Daoy (cell line): ENCODE measurements at places on chromosomes 7 and 10. TPM values are rescaled to one million over a fixed set of nuclear protein-coding genes. Genes with fewer than 3 reads are reported as not detected.

The ACHE gene
- total RNA-seq: 0.46 TPM in 1 of 2 replicates, not detected in the other

The MUC12 gene
- 1.4 and 8.7 TPM in 2 replicates for total RNA-seq

The MRLN gene
- 0.46 TPM in 1 of 2 replicates, not detected in the other for total RNA-seq

The KCNIP2 gene
- 0.40 TPM in 1 of 2 replicates, not detected in the other for total RNA-seq

The CSTF2T gene
- total RNA-seq: 16.9 and 17.9 TPM in 2 replicates

The GALNT17 gene
- not detected in 2 replicates for total RNA-seq

The PLPP4 gene
- 3.9 and 15.8 TPM in 2 replicates for total RNA-seq

The CHST3 gene
- 6.8 and 7.5 TPM in 2 replicates for total RNA-seq

The WDFY4 gene
- not detected in 2 replicates for total RNA-seq

The ZNF485 gene
- 2.8 and 3.7 TPM in 2 replicates for total RNA-seq

The TBXAS1 gene
- 4.5 and 6.3 TPM in 2 replicates for total RNA-seq

The ASB10 gene
- not detected in 2 replicates for total RNA-seq

The KEL gene
- 0.36 TPM in 1 of 2 replicates, not detected in the other for total RNA-seq

The SRRM3 gene
- total RNA-seq: 0.29 and 1.8 TPM in 2 replicates

The LIPK gene
- not detected in 2 replicates for total RNA-seq

The PRSS1 gene
- not detected in 2 replicates for total RNA-seq

The ITPRID1 gene
- total RNA-seq: not detected in 2 replicates

The EVX1 gene
- not detected in 2 replicates for total RNA-seq

The HOXA7 gene
- total RNA-seq: 21.7 and 24.4 TPM in 2 replicates

The ASZ1 gene
- total RNA-seq: not detected in 2 replicates

The H2BK1 gene
- not detected in 2 replicates for total RNA-seq

The FAM200A gene
- 18.7 and 22.4 TPM in 2 replicates for total RNA-seq

The NEUROG3 gene
- total RNA-seq: not detected in 2 replicates

The CLDN15 gene
- total RNA-seq: 4.9 and 5.8 TPM in 2 replicates

The GPER1 gene
- 0.40 and 4.5 TPM in 2 replicates for total RNA-seq

The MSS51 gene
- total RNA-seq: 0.15 and 0.57 TPM in 2 replicates

The UNCX gene
- not detected in 2 replicates for total RNA-seq

The ZNF3 gene
- total RNA-seq: 61.4 and 103 TPM in 2 replicates

The MGAM2 gene
- total RNA-seq: not detected in 2 replicates

The PILRA gene
- 0.69 TPM in 1 of 2 replicates, not detected in the other for total RNA-seq

The HABP2 gene
- not detected in 2 replicates for total RNA-seq

The DMBT1 gene
- total RNA-seq: 0.23 and 0.30 TPM in 2 replicates

The LEP gene
- total RNA-seq: not detected in 2 replicates

The NXPH1 gene
- total RNA-seq: not detected in 2 replicates

The GNAT3 gene
- not detected in 2 replicates for total RNA-seq

The GIMAP5 gene
- 0.24 and 2.7 TPM in 2 replicates for total RNA-seq

The AGMO gene
- total RNA-seq: 0.06 TPM in 1 of 2 replicates, not detected in the other

The PTPRN2 gene
- total RNA-seq: 5.5 and 8.3 TPM in 2 replicates

The TLX1 gene
- total RNA-seq: 0.06 TPM in 1 of 2 replicates, not detected in the other

The MYH16 gene
- 0.51 TPM in 1 of 2 replicates, not detected in the other for total RNA-seq

The PITX3 gene
- not detected in 2 replicates for total RNA-seq

The SLC16A9 gene
- total RNA-seq: 11.7 and 13.7 TPM in 2 replicates

The TIAL1 gene
- 28.4 and 40.4 TPM in 2 replicates for total RNA-seq

The TRIM50 gene
- total RNA-seq: not detected in 2 replicates

The FAM131B gene
- total RNA-seq: 2.2 and 4.0 TPM in 2 replicates

The ZNF488 gene
- total RNA-seq: 0.97 and 1.1 TPM in 2 replicates

The NPFFR1 gene
- under 0.01 TPM in 1 of 2 replicates, not detected in the other for total RNA-seq

The TMEM229A gene
- total RNA-seq: not detected in 2 replicates

The PRSS37 gene
- total RNA-seq: not detected in 2 replicates

The OR2A1 gene
- 0.17 TPM in 1 of 2 replicates, not detected in the other for total RNA-seq

The SOSTDC1 gene
- not detected in 2 replicates for total RNA-seq

The NPVF gene
- not detected in 2 replicates for total RNA-seq

The ENKUR gene
- total RNA-seq: 0.33 TPM in 1 of 2 replicates, not detected in the other
